H9 (cell line): ENCODE measurements at places on chromosomes 2 and 18.

DNA sequence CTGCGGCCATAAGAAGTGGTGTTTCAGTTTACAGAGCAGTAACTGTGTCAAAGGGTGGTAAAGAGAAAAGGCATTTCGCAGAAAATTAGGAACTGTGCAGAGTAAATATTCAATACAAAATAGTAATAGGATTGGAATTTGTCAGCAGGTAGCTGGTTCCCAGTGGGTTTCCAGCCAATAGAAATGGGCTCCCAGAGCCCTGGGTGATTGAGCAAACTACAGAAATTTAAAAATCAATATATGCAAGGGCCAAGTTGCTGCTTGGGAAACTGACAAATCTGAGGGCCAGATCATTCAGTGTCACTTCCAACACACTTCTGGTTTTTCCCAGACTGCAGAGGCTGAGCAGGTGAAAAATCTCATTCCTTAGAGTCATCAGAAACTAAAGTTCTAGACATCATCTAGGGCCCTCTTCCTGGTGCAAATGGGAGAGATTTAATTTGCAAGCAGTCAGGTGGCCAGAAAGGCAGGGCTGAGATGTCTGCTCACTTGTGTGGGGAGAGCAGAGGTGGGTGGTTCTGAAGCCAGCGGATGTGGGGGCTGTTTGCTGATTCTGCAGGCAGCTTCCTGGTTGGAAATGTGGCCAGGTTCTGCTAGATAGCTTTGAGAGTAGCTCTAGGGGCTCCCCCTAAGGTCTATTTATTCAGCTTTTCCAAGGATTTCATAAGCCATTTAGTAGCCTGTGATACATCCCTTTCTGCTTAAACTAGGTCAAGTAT, 182.4 kb downstream of the NCK2 start:
- DNase-seq, result no peak

DNA sequence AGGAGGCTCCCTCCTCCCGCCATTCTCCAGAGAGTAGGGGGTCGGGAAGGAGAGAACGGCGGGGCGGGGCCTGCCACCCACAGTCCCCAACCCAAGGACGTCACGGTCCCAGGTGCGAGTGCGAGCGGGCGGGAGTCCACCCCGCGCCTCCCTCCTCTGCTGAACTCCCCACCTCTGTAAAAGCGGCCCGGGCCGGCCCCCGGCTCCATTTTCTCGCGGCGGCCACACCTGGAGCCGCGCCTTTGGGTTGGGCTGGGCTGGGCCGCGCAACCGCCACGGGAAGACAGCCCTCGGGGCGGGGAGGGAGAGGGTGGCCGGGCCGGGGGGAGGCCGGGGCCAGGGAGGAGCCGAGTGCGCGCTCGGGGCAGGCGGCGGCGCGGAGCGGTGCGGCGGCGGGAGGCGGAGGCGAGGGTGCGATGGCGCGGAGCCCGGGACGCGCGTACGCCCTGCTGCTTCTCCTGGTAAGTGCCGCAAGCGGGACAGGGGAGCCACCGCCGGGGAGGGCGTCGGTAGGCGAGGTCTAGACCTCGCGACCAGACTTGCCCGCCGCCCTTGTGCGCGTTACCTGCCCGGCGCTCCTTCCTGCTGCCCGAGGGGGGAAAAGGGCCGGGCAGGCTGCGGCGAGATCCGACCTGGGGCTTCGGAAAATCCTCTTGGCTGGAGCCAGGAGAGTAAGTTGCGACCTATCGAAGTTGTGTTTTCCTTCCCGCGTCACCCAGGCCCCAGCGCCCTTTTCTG, at the start of gene DSG2:
Gene DSG2, plus strand, starts transcription at position 342 of the 738 bp plus-strand sequence. Its CDS starts 75 bp downstream, at position 417.
- peak; percentile 93 for DNase-seq

DNA sequence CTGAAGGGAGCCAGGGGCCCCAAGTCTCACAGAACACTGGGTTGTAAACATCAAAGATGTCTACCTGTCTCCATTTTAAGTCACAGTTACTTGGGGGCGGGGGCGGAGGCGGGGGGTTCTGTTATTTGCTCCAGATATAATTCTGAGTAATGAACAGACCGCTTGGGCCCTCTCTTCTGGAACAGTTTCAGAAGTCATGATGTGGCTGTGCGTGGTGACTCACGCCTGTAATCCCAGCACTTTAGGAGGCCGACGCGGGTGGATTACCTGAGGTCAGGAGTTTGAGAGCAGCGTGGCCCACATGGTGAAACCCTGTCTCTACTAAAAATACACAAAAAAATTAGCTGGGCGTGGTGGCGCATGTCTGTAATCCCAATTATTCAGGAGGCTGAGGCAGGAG, 157.9 kb upstream of the APCDD1 start:
- no peak for DNase-seq

DNA sequence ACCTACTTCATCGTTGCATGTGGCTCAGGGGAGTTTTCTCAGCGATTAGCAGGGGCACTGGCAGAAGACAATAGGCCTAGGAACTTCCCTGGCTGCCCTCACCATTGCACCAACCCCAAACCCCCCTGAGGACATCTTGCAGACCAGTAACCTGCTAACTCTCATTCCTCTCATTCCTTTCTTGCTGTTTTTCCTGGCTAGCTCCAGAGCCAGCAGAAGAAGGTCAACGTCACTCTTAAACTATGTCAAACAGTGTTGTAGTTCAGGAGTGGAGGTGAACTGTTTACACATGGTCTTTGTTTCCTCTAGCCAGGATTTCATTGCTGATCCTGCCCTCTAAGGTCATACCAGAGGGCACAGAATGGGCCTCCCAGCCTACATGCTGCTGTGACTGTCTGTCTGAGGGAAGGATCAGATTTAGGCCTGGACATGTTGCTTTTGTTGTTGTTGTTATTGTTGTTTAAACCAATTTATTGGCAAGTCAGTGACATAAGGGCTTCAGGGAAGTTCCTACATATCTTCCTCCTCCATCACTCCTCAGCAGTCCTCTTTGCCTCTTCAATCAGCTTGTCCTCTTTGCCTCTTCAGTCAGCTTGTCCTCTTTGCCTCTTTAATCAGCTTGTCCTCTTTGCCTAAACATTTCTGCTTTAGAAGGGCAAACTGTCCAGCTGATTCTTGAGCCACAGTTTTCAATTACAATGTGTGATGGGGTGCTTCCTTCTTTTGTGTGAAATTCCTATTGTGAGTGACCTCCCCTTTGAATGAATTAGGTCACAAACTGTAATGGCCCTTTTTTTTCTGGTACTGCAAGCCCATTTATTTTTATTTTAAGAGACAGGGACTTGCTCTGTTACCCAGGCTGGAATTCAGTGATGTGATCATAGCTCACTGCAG, 471.9 kb upstream of the TNP1 start:
- peak; percentile 49 for DNase-seq

DNA sequence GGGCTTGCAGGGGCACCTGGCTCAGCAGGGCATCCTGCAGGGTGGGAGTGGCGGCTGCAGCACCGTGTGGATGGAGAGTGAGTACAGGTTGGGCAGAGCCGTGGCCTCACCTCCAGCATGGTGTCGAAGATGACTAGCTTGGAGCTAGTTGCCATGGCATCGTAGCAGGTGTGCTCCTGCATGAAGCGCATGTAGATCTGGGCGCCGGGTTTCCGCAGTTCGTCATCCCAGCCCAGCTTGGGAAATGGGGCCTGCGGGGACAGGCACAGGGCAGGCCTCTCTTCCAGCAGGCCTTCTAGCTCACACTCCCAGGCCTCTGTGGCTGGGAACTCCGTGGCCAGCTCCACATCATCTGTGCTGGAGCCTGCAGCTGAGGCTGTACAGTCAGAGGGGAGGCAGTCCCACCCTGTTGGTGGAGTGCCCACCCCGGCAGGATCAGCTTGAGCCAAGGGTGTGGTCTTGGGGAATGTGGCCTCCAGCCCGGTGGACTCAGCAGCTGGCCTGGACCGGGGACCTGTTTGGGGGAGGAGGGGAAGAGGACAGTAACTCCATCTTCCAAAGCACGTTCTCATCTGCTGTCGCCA, 1.6 kb downstream of the PRKAG3 start:
- DNase-seq, result no peak

DNA sequence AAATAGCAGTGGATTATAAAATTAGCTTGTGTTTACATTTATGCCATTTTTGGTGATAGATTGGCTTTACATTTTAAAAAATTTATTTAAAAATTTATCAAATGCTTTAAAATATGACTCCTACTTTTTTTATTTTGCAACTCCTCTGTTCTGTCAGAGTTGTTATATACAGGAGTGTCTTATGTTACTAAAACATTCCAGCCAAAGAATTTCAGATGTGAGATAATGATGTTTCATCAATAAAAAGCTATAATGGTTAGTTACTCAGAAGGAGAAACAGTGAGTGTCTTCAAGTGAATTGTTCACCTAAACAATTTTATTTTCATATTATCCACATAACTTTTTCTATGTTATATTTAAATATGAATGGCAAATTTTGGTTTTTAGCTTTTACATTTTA, 52.7 kb downstream of the GLS start:
- no peak for DNase-seq

GRCh38 chr2:167783261-167784083, 463.9 kb downstream of the STK39 start:
- DNase-seq, result no peak

- peak; percentile 67 for DNase-seq
These were observed 82.0 kb downstream of the NRP2 start for GRCh38 chr2:205764270-205764746.

- DNase-seq, result peak; percentile 12
These were observed 6.7 kb downstream of the EHD3 start for GRCh38 chr2:31240381-31241365.

DNA sequence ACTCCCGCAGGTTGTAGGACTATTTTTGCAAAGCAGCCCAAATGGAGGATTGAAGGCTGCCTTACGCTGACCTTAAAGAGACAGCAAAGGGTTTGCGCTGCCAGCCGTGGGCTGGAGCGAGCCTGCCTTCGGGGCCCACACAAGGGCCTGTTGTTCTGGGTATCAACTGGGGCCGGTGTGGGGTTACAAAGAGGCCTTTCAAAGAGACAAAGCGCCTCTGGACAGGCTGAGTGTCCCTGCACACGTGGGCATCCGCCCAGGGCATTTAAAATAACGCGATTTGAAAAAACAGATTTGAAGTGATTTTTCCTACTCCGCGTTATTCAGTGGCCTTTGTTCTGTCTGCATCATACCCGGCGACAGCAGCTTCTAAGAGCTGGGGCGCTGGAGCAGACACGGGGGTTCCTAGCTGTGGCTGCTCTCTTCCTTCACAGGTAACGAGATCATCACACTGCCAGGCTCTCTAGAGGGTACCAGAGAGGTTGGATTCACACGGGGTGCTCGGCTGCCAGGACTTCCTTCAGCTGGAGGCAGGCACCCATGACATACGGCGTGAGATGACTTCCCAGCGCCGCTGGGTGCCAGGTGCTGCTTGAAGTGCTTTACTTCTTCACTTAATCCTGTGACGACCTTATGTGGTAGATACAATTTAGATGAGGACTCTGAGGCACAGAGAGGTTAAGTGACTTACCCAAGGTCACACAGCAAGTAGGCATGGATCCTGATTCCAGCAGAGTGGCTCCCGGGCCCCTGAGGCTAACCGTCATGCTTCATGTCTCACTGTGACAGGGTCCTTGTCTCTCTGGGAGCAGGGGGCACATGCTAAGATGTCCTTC, 32.2 kb downstream of the MAL start:
- no peak for DNase-seq

DNA sequence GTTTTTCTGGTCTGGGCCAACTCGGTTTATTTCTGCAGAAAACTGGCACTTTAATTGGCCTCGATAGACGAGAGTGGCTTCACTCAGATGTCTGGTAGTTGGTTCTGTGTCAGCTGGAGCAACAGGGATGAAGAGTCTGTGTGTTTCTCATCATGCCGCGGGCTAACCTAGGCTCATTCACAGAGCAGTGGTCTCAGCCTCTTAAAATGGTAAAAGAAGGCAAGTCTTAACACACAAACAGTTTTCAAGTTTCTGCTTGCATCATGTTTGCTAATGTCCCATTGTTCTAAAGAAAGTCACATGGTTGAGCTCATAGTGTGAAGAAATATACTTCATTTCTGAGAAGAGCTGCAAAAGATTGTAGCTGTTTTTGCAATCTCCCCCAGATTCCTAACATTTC, 37.5 kb upstream of the ANXA4 start:
- no peak for DNase-seq

- no peak for DNase-seq
These were observed 76.4 kb upstream of the CNGA3 start for GRCh38 chr2:98269830-98270229.

DNA sequence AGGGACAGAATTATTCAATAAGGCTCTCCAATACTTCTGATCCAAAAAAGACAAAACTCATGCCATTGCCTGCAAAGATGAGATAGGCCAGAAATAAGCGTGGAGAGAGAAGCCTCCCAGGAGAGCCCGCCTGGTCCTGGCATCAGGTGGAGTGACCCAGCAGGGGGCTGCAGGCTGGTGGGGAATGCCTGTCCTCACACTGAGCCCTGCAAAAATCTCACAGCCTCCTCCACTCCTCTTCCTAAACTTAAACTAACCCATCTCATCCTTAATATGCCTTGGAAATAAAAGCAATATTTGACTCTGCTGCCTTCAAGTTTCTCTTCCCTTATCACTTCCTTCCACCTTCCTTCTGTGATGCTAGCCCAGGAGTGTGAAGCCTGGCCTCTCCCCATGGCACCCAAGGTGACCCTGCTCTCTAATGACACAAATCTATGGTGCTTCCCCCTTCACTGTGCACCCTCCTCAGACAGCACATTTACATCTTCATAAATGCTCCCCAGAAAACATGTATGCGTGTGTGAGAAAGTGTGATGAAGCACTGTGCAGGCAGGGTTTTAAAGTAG, 218.4 kb downstream of the ANAPC1 start:
- no peak for DNase-seq

- DNase-seq, result peak; percentile 65
These were observed 18.4 kb downstream of the ATOH8 start for GRCh38 chr2:85772019-85772745.

DNA sequence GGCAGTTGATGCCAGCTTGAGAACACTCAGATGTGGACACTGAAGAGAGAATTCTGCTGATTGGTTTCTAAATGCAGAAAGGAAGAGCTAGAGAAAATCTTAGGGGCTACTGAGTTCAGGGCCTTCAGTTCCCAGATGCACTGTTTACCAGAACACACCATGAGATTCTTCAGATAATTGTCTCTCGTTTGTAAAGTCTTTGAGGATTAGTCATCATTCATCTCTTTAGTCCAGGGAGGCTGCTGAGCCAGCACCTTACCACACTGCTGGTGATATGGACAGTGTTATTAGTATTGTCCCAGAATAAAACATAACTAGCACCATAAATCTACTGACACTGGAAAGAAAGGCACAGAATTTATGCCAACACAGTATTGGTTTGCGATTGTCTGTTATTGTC, 690.8 kb upstream of the CELF4 start:
- no peak for DNase-seq

DNA sequence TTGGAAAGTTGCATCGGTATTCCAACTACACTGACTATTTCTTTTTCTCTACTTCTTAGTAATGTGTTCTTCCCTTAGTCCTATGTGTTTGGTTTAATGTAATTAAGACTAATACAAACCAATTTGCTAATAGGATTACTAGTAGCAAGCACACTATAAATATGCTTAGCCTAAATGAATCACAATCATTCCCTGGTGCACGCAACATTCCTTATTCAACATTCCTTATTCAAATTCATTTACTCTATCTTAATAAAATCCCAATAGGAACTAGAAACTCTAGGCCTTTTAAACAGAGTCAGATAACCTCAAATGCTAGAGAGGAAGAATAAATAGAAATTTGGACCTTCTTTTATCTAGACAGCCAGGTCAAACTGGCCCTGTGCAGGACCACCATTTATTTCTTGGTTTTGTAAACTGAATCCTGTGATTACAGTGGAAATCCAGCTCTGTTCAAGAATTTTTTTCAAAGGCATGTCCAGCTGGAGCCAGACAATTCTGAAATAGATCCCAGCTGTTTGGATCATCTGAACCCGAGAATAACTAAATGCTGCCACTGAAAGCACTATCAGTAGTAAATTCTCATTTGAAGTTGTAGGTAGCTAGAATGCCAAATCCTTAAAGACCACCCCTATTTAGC, 103.1 kb downstream of the PPP1R1C start:
- DNase-seq, result no peak
